GM06990 (cell line): ENCODE measurements at places on chromosomes 4 and X.

GRCh38 chr4:38176165-38176564 is 216.0 kb downstream of the PTTG2 start:
- DNase-seq: no peak

- no peak for DNase-seq
Measured at GRCh38 chr4:8089862-8090261, 68.8 kb downstream of the ABLIM2 start.

GRCh38 chrX:70026851-70027200 is 22.9 kb downstream of the AWAT2 start:
- DNase-seq: no peak

DNA sequence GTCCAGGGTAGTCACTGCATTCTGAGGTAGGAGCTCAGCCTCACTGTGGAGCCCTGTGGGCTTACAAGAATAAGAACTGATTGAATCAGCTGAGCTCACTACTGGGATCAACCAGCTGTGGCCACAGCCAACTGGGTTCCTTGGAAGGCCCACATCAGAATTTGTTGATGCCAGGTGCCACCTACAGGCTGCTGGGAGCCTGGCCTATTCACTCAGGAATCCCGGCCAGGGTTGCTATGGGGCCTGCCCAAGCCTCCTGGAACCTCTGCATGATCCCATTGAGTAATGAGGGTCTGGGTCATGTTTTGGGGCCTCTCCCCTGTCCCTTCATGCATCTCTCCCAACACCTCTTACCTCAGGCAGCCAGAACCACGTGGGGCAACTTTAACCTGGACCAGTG is 53.9 kb upstream of the KIAA1210 start:
- no peak for DNase-seq

DNA sequence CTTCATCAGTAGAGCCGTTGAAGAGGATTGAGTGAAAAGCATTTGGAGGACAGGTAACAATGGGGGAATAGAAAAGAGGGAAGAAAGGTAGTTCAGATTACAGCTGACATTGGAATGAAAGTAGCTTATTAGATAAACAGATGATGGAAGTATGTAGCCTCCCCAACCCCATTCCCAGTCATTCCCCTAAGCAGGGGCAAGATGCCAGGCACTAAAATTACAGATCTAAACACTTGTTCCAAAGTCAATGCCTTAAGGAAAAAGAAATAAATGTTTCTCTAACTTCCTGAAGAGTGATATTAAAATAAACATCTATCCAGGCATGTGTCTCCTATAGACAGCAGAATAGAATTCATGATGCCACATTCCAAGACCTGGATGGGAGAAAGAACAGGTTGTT is 350.8 kb downstream of the PDGFC start:
- no peak for DNase-seq

- no peak for DNase-seq
Measured at GRCh38 chr4:94957030-94957429, 199.3 kb downstream of the BMPR1B start.

- DNase-seq: no peak
Measured at GRCh38 chr4:113659127-113659526, 102.4 kb downstream of the CAMK2D start.

DNA sequence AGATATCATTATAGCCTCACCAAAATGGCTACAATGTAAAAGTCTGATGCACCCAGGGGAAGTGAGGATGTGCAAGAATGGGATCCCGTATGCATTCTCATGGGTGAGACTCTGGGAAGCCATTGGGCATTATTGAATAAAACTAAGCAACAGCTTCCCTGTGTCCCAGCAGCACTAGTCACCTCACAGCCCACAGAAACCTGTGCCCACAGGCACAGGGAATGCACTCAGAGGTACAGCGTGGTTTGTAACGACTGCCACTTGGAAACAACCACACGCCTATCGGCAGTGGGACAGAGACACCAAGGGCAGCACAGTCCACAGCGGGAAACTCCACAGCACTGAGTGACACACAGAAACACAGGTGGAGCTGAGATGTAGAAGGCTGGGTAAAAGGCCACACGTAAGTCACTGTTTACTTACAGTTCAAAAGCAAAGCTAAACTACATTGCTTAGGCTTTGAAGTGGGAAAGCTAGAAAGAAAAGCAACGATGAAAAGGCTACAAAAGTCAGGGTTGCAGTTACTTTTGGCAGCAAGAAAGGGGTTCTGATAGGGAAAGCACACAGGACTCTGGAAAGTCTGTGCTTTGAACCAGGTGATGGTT is 69.2 kb downstream of the HAUS3 start:
- DNase-seq: no peak

DNA sequence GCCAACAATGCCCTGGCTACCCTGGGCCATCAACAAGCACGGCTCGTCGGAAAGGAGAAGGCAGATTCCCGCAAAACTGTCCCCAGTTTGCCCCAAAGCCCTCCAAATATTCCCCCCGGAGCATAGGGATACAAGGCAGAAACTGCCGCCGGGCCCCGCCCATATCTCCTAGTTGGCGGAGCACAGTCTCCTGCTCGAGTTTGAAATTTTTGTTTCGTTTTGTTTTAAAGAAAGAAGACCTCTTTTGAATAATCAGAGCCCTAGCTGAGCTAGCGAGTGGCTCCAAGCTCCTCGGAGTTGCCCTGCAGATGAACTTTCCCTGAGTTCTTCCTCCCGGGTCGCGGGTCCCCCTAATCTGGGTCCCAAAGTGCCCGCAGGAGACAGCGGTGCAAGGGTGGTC is 138.1 kb upstream of the ZIC3 start:
- DNase-seq: no peak

DNA sequence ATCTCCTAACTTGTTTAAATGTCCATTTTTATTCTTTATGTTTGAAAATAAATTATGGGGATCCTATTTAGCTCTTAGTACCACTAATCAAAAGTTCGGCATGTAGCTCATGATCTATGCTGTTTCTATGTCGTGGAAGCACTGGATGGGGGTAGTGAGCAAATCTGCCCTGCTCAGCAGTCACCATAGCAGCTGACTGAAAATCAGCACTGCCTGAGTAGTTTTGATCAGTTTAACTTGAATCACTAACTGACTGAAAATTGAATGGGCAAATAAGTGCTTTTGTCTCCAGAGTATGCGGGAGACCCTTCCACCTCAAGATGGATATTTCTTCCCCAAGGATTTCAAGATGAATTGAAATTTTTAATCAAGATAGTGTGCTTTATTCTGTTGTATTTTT is 27.6 kb downstream of the NUDT6 start:
- no peak for DNase-seq

DNA sequence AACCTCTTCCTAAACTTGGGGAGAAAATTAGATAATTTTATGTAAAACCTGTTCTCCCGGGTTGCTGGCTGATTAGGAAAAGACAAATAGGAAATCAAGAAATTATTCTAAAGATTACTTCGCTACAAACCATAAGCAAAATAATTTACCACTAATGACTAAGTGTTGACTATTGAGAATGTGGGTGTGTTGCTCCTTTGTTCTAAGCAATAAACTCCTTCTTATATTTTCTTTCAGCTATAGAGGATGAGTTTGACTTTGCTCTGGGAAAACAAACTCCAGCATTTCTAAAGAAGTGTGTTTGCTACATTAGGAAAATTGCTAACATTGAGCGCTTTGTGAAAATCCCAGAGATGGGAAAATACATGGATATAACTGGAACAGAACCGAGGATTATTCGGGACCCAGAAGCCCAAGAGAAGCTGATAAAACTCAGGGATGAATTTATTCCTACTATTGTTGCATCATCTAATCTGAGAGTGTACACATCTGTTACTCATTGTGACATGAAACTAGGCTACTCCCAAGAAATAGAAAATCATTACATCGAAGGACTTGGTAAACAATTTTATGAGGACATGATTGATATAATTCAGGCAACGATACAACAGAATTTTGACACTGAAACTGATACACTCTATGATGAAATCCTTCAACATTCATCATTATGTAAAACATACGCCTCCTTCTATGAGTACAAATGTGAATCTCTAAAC is 194.2 kb downstream of the NWD2 start:
- DNase-seq: no peak

DNA sequence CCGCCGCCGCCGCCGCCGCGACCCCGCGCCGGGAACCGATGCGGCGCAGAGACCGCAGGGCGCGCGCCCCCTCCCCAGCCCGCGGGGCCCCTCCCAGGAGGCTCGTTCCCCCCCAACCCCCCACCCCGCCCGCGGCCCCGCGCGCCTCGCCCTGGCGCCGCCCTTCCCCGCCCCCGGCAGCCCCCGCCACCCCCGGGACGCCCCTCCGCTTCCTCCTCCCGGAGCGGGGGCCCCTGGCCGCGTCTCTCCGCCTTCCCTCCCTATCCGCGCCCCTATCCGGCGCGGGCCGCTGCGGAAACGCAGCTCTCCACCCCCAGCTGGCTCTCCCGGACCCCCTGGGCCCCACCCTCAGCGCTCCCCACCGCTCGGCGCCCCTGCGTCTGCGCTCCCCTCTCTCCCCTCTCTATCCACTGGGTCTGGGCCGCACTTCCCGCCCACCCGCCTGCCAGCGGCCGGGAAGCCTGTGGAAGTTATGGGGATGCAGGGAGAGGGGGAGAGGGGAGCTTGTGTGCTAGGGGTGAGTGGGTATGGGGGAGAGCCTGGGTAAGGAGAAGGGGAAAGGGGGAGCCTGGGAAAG is at the start of gene TMEM271:
TSS of gene TMEM271 (minus strand) at position 51 of the 577 bp plus-strand sequence. CDS start 233 bp downstream, outside the sequence.
- no peak for DNase-seq
